Activated T-cell treated with anti-CD3 and anti-CD28 coated beads, Interleukin-2, amount 50 U/mL, for 72 hours (primary cell): ENCODE measurements at places on chromosomes 13 and 19.

DNA sequence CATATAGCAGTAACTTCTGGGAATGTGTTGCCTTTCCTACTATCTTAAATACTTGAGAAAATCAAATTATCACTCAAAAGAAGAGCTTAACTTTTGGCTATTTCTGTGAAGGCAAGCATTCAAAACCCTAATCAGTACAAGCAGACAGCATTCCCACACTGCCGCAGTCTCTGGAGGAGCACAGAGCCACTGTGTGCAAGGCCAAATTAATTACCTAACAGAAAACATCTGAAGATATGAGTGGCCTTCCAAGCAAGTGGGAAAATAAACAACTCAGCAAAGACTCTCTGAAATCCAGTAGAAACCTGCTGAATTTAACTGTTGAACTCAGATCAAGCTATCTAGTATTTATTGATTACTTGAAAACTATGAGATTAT lies 68.2 kb downstream of the COL4A1 start:
- DNase-seq, result no peak

GRCh38 chr19:18290302-18291018 lies 9.0 kb upstream of the JUND start:
- peak; percentile 99 for DNase-seq

GRCh38 chr19:23525276-23525852 lies 130.1 kb upstream of the ZNF91 start:
- no peak for DNase-seq

DNA sequence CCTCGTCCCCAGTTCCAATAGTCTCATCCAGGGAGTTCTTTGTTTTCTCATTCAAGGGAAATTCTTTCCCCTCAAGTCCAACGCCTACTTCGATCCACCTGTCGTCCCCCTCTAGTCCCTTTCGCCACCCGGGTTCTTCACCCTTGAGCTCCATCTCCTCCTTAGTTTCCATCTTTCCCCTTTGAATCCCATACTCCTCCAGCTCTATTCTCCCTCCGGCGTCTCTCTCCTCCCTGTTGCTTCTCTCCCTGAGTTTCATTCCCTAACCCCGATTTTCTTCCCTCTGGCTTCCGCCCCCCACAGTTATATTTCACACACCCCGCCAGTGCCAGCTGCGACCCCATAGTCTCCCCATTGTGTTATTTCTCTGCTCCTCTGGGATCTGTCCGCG lies 628 bp upstream of the SLC17A7 start:
- DNase-seq, result no peak

- no peak for DNase-seq
Measured at GRCh38 chr19:18122424-18122823, 24.8 kb downstream of the MAST3 start.

DNA sequence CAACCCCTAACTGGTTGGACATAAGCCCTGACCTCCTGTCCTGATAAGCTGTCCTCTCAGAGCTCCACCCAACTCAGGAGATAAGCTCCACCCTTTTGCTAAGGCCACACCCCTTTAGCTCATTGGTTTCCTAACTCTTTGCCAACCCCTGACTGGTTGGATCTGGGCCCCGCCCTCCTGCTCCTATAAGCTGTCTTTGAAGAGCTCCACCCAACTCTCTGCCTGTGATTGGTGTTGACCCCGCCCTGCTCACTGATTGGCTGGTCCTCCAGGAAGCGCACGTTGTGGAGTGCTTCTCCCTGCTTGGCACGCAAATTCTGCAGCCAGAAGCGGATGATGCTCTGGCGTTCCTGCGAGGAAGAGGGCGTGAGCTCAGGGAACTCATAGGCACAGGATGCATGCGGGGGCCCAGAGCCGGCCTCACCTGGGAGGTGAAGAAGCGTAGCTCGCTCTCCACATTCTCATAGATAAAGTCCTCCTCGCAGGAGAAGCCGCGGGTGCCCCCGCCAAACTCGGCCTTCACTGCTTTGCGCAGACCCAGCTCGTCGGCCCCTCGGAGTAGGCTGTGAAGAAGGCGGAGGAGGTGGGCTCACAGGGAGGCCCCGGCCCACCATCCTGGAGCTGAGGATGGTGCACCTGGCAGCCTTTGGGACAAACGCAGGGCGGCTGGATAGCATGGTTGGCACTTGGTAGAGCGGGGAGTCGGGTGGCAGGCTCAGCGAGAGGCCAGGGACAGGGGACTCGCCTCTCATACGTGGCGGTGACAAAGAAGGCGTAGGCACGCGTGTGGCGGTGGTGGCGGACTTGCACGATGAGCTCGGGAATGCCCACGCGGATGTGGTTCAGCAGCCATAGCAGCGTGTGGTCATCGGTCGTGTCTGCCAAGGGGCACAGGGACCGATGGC lies 1.7 kb downstream of the ANO8 start:
- DNase-seq, result peak; percentile 67

GRCh38 chr13:19239114-19239860 lies 57.7 kb upstream of the TUBA3C start:
- DNase-seq, result no peak

DNA sequence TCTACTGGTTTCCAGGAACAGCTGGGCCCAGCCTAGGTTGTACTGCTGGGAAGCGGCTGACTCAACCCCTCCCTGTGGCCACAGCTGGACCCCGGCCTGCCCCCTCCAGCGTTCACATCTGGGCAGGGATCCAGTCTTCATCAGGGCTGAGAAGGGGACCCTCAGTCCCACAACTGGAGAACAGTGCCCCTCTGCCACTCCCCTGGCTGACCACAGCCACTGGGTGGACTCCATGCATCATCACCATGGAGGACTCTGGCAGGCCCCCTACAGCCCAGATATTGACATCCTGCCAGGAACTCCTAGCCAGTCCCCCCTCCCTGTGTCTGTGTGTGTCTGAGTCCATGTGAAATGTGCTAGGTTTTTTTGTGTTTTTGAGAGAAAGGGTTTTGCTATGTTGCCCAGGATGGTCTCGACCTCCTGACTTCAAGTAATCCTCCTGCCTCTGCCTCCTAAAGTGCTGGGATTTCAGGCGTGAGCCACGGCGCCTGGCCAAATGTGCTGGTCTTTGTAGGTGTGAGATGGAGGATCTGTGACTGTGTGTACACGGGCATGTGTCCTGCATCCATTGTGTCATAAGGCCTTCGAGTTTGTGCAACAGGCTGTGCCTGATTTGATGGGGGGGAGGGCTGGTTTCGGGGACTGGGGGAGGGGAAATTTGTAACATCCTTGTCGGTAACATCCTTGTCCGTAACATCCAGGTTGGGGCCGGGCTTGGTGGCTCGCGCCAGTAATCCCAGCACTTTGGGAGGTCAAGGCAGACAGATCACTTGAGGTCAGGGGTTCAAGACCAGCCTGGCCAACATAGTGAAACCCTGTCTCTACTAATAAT lies 4.0 kb upstream of the HOOK2 start:
- DNase-seq, result peak; percentile 35

DNA sequence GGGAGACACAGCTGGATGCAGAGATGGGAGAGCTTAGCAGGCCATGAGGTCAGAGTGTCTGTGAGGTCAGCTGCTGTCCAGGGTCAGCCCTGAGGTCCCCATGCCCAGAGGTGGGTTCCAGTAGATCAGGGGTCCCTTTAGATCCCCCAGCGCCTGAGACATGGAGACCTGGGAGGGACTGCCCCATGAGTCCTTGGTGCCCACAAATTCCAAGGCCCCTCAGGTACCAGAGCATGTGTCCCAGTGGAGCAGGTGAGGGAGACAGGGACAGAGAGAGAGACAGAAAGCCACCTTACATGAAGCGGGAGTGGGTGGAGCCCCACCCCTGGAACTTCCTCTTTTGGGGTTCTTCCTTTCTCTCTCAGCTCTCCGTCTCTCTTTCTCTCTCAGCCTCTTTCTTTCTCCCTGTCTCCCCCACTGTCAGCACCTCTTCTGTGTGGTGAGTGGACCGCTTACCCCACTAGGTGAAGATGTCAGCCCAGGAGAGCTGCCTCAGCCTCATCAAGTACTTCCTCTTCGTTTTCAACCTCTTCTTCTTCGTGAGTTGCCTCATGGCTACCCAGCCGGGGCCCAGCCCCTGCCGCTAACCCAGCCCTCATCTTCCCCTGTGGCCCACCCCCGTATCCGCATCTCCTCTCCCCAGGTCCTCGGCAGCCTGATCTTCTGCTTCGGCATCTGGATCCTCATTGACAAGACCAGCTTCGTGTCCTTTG lies at the start of gene CD37:
TSS of gene CD37 (plus strand) at position 336 of the 713 bp plus-strand sequence. CDS start at position 471, 135 bp downstream.
- DNase-seq, result peak; percentile 60

- no peak for DNase-seq
Measured at GRCh38 chr13:44969551-44970484, 19.5 kb downstream of the NUFIP1 start.

DNA sequence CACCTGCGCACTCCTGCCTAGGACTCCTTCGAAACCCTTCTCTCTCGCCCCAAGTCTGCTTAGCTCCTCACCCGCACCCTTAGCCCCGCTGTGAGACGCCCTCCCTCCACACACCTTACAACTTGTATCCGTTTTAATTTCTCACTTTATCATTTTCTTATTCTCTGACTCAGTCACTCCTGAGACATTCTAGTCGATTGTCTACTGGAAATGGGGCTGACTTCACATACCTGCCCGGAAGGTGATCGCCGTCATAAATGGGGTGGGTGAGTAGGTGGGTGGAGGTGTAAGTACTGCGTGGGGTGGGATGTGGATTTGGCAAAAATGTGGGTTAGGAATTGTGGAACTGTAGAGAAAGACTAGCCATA lies 714 bp downstream of the NDFIP2 start:
- DNase-seq, result peak; percentile 78

DNA sequence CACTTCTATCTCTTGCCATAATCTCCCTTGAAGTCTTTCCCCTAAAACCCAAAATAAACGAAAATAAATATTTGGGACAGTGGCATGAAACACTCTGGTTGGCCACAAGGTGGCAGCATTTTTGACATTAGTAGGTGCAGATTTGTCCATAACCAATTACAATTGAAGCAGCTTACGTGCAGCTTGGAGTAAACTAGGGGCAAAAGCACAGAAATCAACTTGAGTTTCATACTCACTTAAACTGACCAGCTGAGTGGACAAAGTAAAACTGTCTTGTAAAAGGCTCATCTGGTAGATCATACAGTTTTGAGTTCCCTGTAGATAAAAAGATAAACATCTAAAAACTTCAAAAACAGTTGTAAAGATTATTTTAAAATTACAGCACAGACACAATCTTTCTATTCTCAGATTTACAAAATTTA lies 18.8 kb downstream of the PDCD5 start:
- DNase-seq, result peak; percentile 60

DNA sequence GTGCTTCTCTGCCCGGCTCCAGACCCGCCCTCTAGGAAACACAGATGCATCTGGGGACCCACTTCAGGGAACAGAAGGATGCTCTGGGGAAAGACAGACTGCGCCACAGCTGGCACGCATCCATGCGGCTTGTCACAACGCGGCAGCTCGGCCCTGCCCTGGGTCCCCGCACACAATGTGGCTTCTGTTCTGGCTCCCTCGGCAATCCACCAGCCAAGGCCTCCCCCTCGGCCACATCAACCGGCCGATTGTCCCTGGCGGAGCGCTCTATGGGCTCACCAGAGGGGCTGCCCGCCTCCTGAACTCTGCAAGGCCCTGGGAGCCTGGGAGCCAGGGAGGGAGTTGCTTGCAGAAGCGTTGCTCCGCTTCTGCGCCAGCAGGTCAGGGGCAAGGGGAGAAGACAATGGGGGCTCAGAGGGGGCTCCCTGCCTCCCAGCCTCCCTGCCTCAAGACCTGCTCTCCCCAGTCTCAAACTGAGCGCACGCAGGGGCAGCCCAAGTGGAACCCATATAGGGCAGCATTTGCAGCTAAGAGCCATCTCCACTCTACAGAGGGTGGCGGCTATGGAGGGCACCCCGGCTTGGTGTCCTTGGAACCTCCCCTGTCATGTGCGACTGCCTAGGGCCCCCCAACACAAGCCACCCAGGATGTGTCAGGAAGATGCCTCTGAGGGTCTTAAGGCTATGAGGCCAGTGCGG lies 37.9 kb downstream of the MLLT1 start:
- DNase-seq, result no peak

DNA sequence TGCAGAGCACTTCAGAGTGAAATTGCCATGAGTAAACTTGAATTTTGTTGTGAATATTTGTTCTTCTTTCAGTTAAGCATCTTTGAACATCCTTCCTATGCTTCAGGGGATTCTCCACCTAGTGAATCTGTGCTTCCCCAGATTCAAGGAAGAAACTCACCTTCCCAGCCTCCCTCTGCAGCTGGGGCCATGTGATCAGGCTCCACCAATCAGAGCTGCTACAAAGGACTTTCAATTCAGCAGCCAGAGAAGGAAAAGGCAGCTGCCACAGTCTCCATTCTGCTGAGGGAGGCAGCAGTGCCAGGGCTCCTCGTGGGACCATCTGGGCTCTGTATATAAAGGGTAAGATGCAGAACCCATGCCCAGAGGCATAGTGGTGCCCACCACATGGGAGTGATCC lies 89.7 kb upstream of the SIAH3 start:
- DNase-seq, result no peak

DNA sequence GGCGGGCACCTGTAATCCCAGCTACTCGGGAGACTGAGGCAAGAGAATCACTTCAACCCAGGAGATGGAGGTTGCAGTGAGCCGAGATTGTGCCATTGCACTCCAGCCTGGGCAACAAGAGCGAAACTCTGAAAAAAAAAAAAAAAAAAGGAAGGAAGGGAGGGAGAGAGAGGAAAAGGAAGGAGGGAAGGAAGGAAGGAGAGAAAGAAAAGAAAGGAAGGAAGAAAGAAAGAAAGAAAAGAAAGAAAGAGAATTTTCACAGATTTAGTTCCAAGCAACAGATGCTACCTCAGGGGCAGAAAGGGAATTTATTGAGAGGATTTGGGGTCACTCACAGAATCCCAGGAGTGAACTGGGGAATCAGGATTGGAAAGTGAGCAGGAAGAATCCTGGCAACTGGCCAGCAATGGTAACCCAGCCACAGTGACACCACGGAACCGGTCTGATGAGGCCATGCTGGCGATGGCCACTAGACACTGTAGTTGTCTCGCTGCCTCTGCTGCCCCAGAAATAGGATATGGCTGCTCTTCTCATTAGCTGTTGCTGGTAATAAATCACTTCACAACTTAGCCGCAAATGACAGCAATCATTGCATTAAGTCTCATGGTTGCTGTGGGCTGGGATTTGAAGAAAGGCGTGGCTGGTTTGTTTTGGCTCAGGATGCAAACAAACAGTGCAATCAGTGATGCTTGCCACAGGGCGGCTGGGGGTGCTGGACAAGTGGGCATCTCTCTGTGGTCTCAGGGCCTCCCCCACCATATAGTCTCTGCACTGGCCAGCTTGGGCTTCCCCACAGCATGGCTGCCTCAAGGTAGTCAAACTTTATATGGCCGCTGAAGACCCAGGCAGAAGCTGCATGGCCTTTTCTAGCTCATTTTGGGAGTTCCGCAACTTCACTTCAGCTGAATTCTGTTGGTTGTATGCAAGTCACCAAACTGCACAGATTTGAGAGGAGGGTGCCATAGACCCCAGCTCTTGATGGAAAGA lies 5.2 kb upstream of the BCAM start:
- DNase-seq, result no peak
